Activated naive CD8-positive, alpha-beta T cell treated with anti-CD3 and anti-CD28 coated beads, Interleukin-2, amount 10 ng/mL, durations not matched to agents 7 days and 5 days (primary cell): ENCODE measurements at places on chromosomes 2 and 18. TPM values are rescaled to one million over a fixed set of nuclear protein-coding genes. Genes with fewer than 3 reads are reported as not detected.

DNA sequence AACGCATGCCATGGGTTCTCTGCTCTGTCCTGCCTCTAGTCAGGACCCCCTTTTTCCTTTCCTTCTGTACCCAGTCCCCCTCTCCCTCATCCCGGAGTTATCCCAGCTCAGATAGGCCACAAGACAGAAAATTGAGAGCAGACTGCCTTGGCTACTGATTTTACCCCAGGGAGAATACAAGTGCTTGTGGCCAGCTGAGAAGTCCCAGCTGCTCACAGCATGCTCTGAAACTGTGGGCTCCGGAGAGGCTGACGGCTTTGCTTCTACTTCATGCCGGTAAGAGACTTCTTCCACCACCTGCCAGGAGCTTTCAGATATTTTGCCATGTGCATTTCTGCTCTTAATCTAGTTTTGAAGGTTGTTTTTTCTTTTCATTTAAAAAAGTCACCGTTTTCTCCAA, 20.0 kb upstream of the SIX2 start:
- H3K4me1 ChIP-seq, result peaks cover 2% of the 10 kb centered on the region
- no peaks in the 10 kb centered on the region for H3K36me3 ChIP-seq
- no peak for DNase-seq
- H3K4me3 ChIP-seq, result no peak overlapping the region
- peaks cover 16% of the 10 kb centered on the region for H3K27me3 ChIP-seq
- H3K27ac ChIP-seq, result no peak overlapping the region

GRCh38 chr2:201854841-201855240, 48.5 kb downstream of the CDK15 start:
- no peak overlapping the region for H3K27ac ChIP-seq
- H3K27me3 ChIP-seq, result peaks cover 27% of the 10 kb centered on the region

- no peaks in the 10 kb centered on the region for H3K36me3 ChIP-seq
- no peaks in the 10 kb centered on the region for H3K4me1 ChIP-seq
- H3K27ac ChIP-seq, result no peak overlapping the region
These were observed 227.9 kb upstream of the COPS8 start for GRCh38 chr2:236857781-236858180.

DNA sequence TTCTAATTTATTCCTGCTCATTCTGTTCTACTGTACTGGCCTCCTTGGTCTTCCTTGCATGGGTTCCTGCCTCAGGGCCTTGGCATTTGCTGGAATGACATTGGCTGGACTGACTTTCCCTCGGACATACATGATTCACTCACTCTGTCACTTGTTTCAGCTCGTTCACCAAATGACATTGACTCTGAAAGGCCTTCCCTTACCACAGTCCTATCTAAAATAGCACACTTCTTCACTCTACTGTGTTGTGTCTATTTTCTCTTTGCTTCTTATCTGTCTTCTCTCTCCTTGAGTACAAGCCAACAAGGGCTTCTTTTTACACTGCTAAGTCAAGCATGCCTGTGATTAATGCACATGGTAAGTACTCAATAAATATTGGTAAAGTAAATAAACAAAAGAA, 65.6 kb downstream of the SCG2 start:
- no peak for DNase-seq
- no peak overlapping the region for H3K27ac ChIP-seq
- H3K4me3 ChIP-seq, result no peak overlapping the region
- no peaks in the 10 kb centered on the region for H3K4me1 ChIP-seq

DNA sequence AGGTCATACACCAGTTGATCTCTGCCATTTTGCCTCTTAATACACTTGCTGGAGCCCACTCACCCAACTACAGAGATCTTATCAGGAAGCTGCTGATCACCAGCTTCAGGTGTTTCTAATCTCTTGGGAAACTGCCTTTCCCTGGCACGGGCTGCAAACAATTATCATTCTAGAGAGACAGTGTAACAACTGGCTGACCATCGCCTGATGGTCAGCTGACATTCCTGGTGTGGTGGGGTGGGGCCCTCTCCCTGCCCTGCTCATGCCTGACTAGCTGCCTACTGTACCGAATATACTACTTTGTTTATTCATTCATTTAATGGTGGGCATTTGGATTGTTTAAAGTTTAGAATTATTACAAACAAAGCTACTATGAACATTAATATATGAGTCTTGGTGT, 311.5 kb downstream of the CBLN2 start:
- no peak for DNase-seq
- no peak overlapping the region for H3K4me3 ChIP-seq
- H3K27me3 ChIP-seq, result no peaks in the 10 kb centered on the region
- no peaks in the 10 kb centered on the region for H3K4me1 ChIP-seq
- H3K36me3 ChIP-seq, result no peaks in the 10 kb centered on the region

DNA sequence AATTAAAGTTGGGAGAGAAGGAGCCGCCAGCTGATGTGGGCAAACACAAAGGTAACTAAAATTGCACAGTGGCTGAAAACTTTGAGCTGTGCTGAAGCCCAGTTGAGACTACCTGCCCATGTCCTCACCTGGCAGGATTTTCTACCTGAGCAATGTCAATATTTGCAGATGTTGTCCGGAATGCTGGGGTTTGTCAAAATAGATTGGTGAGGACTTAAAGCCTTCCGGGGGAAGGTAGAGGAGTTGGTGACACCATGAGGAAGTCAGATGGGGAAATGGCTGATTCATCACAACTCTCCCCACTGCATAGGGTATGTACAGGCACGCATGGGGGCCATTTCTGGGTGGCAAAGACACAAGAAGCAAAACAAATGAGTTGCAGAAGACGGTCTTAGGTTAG, 114.9 kb downstream of the ALK start:
- no peak overlapping the region for H3K27ac ChIP-seq
- peaks cover 9% of the 10 kb centered on the region for H3K27me3 ChIP-seq
- H3K36me3 ChIP-seq, result no peaks in the 10 kb centered on the region

DNA sequence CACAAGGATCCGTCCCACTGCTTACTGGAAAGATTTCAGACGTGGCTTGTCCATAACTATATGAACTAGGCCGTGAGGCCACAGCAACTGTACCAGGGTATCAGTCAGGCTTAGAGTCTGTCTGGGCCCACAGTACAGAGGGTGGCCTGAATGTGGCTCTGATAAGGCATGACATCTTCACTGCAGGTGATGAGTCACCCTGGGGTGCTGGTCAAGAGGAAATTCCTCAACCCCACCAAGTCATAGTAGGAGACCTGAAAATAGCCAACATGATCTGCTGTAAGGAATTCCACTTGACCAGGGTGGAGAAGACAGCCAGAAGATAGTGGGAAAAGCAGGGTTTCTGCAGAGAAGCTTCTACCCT, 107.7 kb downstream of the INHBB start:
- no peaks in the 10 kb centered on the region for H3K4me1 ChIP-seq
- no peaks in the 10 kb centered on the region for H3K36me3 ChIP-seq
- no peak overlapping the region for H3K27ac ChIP-seq

GRCh38 chr2:207046724-207047123, 107.4 kb downstream of the CPO start:
- DNase-seq, result no peak
- H3K27ac ChIP-seq, result peak overlapping the region; percentile 11
- H3K27me3 ChIP-seq, result peaks cover 11% of the 10 kb centered on the region
- peak overlapping the region; percentile 23 for H3K4me3 ChIP-seq
- peaks cover 9% of the 10 kb centered on the region for H3K4me1 ChIP-seq

DNA sequence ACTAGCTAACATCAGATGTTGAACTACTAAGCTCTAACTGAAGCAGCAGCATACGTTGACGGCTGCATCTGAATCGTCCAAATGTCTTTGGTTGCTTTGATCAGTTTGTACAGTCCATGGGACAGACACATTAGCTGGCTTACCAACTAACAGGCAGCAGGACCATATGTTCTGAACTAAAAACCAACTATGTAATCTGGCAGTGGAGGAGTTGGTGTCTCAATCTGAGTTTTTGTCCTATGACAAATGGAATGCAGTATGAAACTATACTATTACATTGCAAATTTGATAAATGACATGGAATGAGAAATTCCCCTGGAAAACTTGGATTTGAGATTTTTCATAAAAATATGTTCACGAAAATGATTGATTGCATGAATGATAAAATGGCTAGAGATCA, 79.5 kb downstream of the EPHA4 start:
- H3K36me3 ChIP-seq, result no peaks in the 10 kb centered on the region
- no peak overlapping the region for H3K27ac ChIP-seq
- H3K4me1 ChIP-seq, result no peaks in the 10 kb centered on the region

- no peaks in the 10 kb centered on the region for H3K4me1 ChIP-seq
- no peaks in the 10 kb centered on the region for H3K36me3 ChIP-seq
- DNase-seq, result no peak
- H3K4me3 ChIP-seq, result no peak overlapping the region
- no peak overlapping the region for H3K27ac ChIP-seq
These were observed 108.2 kb upstream of the ERBB4 start for GRCh38 chr2:212646698-212647366.

GRCh38 chr2:50672282-50672681, 359.6 kb downstream of the NRXN1 start:
- no peak overlapping the region for H3K27ac ChIP-seq
- no peak for DNase-seq
- H3K27me3 ChIP-seq, result no peaks in the 10 kb centered on the region
- H3K36me3 ChIP-seq, result no peaks in the 10 kb centered on the region
- no peak overlapping the region for H3K4me3 ChIP-seq

- no peak for DNase-seq
- H3K27ac ChIP-seq, result no peak overlapping the region
- no peak overlapping the region for H3K4me3 ChIP-seq
- no peaks in the 10 kb centered on the region for H3K27me3 ChIP-seq
- no peaks in the 10 kb centered on the region for H3K4me1 ChIP-seq
These were observed 694.7 kb downstream of the CBLN2 start for GRCh38 chr18:71849407-71849806.

- no peak for DNase-seq
- peak overlapping the region; percentile 59 for H3K27ac ChIP-seq
- no peak overlapping the region for H3K4me3 ChIP-seq
These were observed 49.9 kb upstream of the RTN4 start for GRCh38 chr2:55099878-55100820.

Gene ACADL
- total RNA-seq, result not detected
